ENCODE measurements at places on chromosomes 2 and 18.

GRCh38 chr2:238848976-238849853 lies 1.3 kb downstream of the TWIST2 start:
- no peak for DNase-seq

- peak; percentile 38 for DNase-seq
Observed at GRCh38 chr18:63681449-63682340, 20.0 kb upstream of the SERPINB3 start.

- no peak for DNase-seq
Observed at GRCh38 chr2:224401641-224402342, at the start of gene FAM124B. Gene FAM124B, minus strand, starts transcription at chr2:224402107. Its CDS starts 339 bp downstream, at chr2:224401768.

- no peak for DNase-seq
Observed at GRCh38 chr18:24736662-24737330, 276.4 kb downstream of the HRH4 start.

DNA sequence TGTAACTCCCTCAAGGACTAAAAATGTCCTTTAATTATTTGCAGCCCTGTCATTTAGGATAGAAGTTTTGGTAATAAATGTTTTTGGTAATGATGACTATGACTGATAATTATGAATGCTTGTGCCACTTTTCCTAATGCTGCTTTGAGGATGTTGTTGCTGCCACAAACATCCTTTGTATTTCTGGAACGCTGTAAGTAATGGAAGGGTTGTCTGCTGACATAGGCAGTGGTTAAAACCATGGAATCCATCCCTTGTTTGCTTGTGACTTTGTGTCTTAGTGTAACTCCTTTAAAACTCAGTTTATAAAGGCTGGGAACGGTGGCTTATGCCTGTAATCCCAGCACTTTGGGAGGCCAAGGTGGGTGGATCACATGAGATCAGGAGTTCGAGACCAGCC lies 19.8 kb upstream of the LPIN2 start:
- DNase-seq, result no peak

GRCh38 chr18:55588111-55588869 lies at the start of gene TCF4:
Gene TCF4, minus strand, starts transcription at chr18:55588192. Its CDS starts 1,076 bp downstream, at chr18:55587116.
- no peak for DNase-seq

GRCh38 chr2:39636306-39636705 lies 29.4 kb upstream of the TMEM178A start:
- no peak for DNase-seq

- no peak for DNase-seq
Observed at GRCh38 chr2:38602136-38602731, 494 bp downstream of the HNRNPLL start.

- no peak for DNase-seq
Observed at GRCh38 chr2:17747684-17748452, 5.7 kb downstream of the SMC6 start.

All from NCI-H774 (cell line).